Fibroblast of the aortic adventitia (primary cell): ENCODE measurements at places on chromosomes 12 and 14.

GRCh38 chr12:112916270-112916669, 9.5 kb downstream of the OAS1 start:
- DNase-seq = no peak

GRCh38 chr12:15719230-15719629, 70.0 kb downstream of the EPS8 start:
- DNase-seq = no peak

DNA sequence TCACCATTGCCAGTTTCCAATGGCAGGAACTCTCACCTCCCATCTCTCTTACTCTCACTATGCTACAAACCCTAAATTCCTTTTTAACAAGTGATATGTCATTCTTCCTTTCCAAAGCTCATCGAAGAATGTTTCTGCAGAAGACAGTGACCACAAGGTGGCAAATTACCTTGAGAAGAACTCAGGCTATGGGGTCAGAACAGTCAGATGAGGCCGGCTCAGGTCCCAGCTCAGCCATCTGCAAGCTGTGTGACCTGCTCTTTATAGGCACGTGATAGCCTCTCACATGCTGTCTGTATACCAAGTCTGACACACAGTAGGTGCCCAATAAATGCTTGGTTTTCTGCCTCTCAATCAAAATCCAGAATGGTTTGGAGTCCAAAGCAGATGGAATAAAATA, 80.7 kb downstream of the FOXN3 start:
- DNase-seq = no peak

DNA sequence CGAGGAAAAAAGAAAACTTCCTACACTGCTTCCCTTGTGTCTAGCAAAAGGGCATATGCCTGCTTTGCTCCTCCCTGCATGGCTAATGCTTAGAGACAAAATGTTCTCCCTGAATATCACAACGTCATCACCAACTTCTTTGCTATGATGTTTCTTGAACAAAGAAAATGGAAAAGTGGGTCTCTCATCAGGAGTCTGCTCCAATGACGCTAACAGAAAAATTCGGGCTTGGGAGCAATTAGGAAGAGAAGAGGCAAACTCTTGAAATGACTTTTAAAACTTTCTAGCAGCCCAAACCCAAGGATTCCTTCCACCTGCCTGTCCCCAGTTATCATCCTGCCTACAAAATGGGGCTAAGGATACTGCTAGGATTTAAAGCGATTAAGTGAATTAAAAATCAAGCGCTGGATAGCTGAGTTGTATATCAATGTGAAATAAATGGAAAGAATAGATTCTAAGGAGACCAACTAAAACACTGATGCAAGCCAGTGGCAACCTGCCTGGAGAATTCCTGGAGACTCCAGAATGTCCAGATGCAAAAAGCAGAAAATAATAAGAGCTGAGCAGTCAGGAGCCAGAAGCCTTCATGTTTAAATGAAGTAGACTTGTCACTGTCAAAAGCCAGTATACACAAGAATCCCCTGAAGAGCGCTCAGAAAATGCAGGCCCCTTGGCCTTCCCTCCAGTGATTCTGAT, 183.8 kb downstream of the DPF3 start:
- DNase-seq = peak; percentile 92

GRCh38 chr12:60832290-60832689, 1236.5 kb downstream of the SLC16A7 start:
- no peak for DNase-seq

- DNase-seq = no peak
Measured at GRCh38 chr12:41479426-41479825, 291.3 kb downstream of the PDZRN4 start.

DNA sequence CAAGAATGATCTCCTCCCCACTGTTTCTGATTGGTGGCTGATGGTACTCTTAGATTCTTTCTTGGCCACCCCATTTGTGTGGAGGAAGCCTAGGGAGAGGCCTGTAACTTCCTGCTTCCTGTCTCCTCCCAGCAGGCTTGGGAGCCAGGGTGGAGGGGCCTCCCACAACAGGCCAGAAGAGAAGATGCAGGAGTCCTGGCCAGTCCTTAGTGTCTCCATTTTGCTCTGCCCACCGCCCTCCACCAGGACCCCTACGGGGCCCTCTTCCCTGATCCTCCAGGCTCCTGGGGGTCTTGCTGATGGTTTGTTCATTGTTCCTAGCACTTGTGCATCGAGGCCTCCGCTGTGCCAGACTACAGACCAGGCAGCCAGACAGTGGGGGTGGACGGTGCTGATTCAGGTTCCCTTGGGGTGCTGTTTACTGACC, 6.8 kb downstream of the TSPAN9 start:
- DNase-seq = no peak

GRCh38 chr12:121889274-121889624, 659 bp downstream of the PSMD9 start:
- DNase-seq = no peak

- no peak for DNase-seq
Measured at GRCh38 chr12:74129702-74130101, 407.9 kb upstream of the ATXN7L3B start.

DNA sequence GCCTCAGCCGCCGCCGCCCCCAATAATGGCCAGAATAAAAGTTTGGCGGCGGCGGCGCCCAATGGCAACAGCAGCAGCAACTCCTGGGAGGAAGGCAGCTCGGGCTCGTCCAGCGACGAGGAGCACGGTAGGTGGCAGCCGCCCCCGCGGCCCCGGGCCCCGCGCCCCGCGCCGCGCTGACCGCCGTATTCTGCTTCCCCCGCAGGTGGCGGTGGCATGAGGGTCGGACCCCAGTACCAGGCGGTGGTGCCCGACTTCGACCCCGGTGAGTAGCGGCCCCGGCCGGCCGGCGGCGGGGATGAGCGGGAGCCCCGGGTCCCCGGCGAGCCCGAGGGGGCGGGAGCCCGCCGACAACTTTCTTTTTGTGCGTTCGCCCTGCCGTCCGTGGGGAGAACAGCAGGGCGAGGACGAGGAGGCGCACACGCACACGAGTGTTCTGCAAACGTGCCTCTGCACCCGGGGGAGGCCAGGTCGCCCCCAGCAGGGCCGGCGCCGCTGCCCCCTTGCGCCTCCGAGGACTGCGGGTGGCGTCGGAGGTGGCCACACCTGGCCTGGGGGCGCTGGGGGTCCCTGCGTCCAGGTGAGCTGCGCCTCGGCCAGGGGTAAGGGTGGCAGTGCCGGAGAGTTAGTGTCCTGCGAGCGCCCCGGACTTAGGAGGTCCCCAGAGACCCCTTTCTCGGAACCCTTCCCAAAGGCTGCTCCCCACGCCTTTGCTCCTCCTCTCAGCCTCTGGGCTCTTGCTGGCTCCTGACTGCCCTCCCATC, 794 bp downstream of the RCOR1 start:
- peak; percentile 27 for DNase-seq

DNA sequence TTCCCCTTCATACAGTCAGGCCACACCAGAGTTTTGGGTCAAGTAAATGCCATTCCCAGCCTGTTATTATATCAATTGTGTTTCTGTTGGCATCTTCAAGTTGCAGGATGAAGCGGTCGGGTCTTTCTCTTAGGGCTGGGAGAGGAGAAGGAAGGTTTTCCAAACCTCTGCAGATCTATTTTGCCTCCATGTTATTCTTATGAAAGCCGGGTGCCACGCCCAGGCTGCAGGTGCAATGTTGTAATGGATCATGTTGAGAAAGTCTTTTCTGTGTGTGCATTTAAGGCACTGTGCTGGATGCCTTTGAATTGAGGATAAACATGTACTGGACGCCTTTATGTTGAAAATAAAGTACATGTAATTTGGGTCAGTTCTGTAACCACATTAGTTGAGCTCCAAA, 164.4 kb upstream of the HIF1A start:
- DNase-seq = no peak

DNA sequence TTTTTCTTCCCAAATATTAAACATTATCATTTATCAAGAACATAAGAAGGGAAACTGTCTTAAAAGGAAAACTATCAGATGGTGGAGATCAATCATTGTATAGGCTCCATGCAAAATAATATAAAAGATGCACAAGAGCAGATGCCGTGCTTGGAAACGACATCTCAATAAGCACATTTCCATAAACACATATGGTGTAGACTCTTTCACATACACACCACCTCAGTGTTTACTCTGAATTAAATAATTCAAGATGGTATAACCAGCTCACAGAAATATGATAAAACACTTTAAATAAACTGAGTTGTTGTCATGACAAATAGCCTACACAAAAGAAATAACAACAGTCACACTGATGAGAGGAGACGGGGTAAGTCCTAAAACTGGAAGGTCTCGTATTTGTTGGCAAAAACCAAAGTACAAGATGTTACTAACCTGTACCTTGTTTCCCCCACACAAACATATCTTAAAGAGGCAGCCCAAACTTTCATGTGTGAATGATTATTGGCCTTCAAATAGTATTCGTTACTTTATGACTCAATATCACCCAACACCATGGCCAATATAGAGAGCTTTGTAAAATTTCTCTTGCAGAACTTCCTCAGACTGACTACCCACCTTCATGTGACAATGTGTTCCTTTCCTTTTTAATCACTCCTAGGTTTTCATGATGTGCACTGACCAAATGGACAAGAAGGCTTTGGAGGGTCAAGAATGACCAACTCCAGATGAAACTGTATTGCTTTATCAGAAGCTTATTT, 48.6 kb upstream of the TMPO start:
- DNase-seq = no peak

GRCh38 chr14:65637780-65638179, 225.2 kb downstream of the FUT8 start:
- DNase-seq = no peak

DNA sequence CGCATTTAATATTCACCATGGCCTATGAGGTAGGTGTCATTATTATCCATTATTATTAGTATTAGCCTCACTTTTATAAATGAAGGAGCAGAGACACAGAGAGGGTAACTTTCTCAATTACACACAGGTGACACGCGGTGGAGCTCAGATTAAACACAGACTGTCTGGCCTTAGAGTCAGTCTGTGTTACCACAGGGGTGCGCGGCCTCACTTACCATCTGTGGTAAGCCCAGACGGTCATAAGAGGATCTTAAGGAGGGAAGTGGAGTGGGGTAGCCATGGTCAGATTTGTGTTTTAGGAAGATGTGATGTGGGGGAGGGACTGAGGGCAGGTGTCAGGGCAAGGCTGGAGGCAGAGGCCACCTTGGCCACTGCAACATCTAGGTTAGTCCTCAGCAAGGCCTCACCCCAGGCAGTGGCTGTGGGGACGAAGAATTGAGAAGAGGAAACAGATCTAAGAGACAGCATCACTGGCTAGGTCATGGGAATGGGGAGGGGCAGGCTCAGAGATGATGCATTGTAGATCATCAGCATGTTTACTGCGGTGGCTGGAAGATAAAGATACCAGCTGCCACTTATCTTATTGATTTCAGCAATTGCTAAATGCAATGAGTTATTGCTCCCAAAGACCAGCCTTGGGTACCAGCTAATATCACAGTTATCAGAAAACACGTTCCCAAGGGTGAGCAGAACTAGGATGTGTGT, 67.1 kb downstream of the SERPINA3 start:
- DNase-seq = no peak

GRCh38 chr12:7130701-7131501, 730 bp downstream of the CLSTN3 start:
- peak; percentile 44 for DNase-seq

GRCh38 chr12:113191227-113191626, 5.7 kb downstream of the RITA1 start:
- no peak for DNase-seq

DNA sequence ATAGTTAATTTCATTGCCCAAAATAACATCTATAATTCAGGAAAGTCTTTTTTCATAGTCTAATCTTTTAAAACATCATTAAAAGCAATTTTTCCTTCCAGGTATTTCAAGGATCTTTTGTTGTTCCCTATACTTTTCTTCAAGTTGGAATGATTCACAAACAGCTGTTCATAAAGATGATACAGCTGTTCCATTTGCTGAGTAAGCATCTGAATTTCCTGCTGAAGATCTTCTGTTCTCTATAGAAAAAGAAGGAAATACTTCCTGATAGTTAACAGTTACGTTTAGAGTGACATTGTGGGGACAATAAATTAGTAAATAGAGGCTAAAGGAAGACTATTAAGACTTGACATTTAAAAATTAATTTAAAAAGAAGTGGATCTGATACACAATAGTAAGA, 30.3 kb upstream of the ESR2 start:
- peak; percentile 14 for DNase-seq

- peak; percentile 97 for DNase-seq
Measured at GRCh38 chr12:26153421-26154154, 28.8 kb upstream of the BHLHE41 start.

- DNase-seq = no peak
Measured at GRCh38 chr12:75701859-75702258, 190.4 kb upstream of the KRR1 start.

- DNase-seq = no peak
Measured at GRCh38 chr12:51156245-51156765, 16.6 kb downstream of the TFCP2 start.

DNA sequence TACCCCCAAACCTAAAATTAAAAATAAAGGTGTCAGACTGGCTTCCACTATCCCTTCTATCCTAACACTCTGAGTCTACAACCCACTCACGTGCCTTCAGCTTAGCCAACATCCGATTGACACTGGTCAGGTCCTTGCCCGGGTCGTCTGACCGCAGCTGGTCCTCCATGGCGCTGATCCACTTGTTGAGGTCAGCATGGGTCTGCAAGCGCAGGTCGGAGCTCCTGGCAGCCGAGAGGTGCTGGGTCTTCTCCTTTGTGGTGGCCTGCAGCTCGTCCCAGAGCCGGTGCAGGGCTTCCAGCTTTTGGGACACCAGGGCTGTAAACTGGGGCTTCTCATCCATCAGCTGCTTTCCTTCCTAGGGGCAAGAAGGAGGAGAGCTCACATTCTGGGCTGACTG, 78.0 kb downstream of the PLEKHG3 start:
- no peak for DNase-seq

DNA sequence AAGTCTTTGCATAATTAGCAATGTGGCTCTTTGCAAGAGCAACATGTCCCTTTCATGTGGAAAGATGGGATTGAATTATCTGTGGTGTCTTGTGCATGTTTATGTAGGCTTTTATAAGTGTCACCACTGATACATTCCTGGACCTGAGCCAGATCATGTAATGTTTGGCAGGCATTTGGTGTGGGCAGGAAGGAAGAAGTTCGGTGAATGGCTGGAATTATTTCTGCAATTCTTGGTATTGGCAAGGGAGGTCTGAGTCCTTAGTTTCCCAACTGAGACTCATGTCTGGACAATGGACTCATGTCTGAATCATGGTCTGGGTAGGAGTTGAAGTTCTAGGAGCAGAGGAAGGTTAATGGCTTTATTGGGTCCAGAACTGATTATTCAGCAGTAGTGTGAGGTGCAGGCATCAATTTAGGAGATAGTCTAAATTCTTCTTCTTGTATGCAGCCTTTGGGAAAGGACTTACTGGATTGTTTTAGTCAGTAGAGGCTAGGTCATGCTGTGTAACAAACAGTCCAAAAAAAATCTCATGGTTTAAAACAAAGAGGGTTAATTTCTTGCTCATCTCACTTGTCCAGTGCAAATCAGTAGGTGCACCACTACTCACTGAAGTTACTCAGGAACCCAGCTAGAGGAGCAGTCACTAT, 186.5 kb upstream of the LHX5 start:
- peak; percentile 12 for DNase-seq

GRCh38 chr12:123471374-123472068, 13.6 kb downstream of the SNRNP35 start:
- DNase-seq = peak; percentile 69

GRCh38 chr12:1691123-1692007, 495 bp downstream of the ADIPOR2 start:
- DNase-seq = no peak
